ENCODE measurements at places on chromosomes 13 and 19.

- no peak for DNase-seq
These were observed 220.2 kb upstream of the NBEA start for GRCh38 chr13:34721631-34722595.

DNA sequence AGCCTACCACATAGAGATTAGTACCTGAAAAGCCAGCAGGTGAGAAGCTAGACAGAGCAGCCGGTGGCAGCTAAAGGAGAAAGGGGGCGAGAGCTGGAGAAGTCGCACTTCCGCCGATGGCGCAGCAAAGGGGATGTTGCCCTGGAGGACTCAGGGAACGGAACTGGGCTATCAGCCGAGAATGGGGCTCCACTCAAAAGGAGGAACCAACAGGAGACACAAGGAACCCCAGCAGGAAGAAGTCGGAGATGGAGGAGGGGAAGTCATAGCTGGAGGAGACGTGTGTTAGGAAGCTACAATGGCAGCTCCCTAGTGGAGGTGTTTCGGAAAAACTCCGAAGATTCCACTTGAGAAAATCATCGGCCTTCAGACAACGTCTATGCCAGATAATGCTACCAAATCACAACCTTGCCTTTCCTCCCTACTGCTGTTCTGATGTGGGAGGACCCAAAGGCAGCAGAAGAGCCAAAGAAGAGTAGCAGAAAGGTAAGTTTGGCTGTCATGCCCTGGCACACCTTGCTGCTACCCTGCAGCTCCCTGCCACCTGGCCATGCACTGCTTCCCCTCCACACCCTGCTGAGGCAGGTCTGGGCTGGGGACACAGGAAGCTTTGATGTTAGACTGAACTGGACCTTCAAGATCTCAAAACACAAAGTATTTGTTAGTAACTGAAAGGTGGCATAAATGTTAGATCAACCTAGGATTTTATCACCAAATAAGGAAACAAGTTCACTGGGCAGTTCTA, 127.9 kb downstream of the DLEU7 start:
- peak; percentile 78 for DNase-seq

DNA sequence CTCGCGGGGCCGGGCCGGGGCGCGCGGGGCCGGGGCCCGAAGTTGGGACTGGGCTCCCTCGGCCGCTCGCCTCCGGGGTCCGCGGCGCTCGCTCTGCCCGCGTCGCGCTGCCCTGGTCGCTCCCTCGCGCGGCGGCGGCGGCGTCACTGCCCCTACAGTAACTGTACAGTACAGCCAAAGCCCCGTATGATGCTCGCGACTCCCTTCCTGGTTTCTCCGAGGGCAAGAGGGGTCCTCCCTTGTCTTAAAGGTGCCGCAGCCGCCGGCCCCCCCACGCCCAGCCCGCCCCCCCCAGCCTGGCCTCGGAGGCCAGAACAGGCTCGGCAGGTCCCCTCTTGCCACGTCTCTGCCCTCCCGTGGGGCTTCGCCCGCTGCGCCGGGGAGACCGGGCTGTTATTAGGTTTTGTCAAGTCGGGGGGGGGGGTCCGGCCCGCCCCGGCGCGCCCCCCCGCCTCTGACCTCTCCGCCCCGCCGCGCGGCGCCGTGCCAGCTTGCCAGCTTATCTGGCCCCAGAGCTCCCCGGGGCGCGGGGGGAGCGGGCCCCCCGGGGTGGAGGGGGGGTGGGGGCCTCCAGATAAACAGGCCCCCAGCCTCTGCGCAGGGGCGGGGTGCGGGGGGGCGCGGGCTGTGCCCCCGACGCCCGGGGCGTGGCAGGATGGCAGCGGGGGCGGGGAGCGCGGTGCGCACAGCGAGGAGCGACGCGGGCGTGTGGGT, at the start of gene ZBTB7A:
Gene ZBTB7A (minus strand): TSS at position 218 of the 714 bp plus-strand sequence. CDS start 11,667 bp downstream, outside the sequence.
- DNase-seq = peak; percentile 20

- DNase-seq = no peak
These were observed 4.9 kb downstream of the ARHGEF7 start for GRCh38 chr13:111119966-111120365.

DNA sequence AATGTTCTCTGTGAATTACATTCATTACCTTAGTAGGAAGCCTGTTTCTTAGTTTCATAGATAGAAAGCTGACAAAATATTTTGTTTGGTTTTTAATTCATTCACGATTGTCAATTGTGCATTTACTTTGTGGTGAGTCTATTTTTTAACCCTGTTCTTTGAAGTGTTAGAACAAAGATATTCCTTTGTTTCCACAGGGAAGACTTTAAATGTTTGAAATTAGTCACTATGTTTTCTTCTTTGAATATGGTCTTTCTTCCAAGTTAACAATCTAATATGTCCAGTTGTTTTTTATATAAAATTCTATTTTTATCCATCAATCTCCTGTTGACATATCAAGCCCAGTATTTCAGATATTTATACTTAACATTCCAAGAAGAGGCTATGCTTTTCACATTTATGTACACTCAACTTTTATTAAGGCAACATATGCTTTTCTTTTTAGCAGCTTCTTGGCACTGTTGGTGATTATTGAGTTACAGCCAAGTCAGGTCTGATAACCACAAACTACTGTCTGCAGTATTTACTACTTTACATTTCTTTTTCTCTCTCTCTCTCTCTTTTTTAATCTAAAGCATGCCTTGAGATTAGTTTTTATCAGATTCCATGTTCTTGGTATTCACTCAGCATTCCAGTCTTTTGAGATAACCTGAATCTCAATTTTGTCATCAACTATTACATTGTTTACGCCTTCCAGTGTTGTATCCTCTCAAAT, 812.8 kb upstream of the SLC10A2 start:
- DNase-seq = no peak

GRCh38 chr13:52712385-52712784, 27.2 kb downstream of the CNMD start:
- DNase-seq = no peak

DNA sequence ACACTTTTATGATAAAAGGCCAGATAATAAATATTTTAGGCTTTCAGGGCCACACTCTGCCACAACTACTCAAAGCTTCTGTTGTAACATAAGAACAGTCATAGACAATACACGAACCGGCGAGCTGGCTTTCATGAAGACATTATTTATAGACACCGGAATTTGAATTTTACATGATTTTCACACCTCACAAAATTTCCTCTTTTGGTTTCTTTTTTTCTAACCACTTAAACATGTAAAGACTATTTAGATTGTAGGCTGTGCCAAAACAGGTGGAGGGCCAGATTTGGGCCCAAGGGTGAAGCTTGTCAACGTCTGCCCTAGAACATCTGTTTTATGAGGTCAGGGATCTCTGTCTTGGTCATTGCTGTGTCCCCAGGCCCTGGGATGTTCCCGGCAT, 29.7 kb upstream of the FXYD3 start:
- DNase-seq = no peak

GRCh38 chr13:44197791-44198770, 175.5 kb upstream of the SERP2 start:
- no peak for DNase-seq

GRCh38 chr13:97231118-97231828, 9.1 kb downstream of the MBNL2 start:
- no peak for DNase-seq

DNA sequence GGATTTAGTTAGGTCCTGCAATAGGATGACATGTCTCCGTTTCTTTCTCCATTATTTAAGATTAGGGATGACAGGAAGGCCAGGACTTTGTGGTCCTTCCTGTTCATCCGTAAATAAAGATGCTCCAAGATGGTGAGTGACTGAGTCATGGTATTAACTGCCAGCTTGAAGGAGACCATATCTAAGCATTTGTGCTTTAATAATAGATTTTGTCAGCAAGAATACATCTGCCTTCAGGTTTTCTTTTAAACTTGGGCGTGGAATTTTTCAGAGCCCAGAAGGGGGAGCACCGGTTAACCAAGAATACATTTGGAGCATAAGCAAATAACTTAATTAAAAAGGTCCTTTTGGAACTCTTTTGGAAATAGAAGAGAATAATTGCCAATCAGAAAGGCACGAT, 68.2 kb downstream of the ARHGAP35 start:
- no peak for DNase-seq

DNA sequence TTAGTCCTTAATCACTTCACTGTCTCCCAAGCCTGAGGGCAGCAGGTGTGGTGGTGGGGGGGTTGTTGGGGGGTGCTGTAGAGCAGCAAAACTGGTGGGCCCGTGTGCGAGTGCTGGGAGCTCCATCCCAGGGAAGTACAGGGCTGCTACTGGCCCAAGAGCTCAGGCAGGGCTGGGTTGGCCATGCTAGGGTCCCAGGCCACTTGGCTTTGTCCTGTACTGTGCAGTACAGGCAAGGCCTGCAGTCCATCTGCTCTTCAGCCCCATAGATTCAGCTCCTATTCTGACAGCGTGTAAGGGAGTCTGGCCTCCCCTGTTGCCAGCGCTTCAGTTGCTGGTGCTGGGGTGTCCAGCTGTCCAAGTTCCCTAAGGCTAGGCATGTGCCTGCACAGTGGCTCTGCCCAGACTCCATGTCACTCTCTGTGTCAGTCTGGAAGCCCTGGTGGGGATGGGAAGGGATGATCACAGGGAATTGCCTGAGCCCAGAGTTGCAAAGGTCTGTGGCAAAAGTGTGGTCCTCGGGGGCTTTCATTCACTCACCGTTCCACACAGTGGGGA, 1261.7 kb downstream of the EFNB2 start:
- DNase-seq = no peak

DNA sequence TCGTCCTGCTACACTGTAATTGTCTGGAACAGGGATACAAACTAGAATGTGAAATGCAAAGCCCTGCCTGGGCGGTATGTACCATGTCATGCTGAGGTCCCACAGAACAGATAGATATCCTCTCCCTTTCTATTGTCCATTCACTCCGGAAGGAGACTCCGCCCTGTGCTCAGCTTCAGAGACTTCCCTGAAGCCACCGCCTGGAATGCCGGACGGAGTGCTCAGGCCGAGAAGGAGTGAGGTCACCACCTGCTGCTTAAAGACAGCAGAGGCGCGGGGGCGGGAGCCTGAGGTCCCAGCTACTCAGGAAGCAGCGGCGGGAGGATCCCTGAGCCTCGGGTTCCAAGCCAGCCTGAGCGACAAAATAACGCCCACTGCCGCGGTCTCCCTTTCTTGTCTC, 890 bp upstream of the ZNF611 start:
- no peak for DNase-seq

GRCh38 chr13:99935772-99936171, 35.8 kb downstream of the ZIC5 start:
- DNase-seq = no peak

GRCh38 chr19:28963486-28964250, 249.3 kb downstream of the UQCRFS1 start:
- DNase-seq = no peak

- DNase-seq = no peak
These were observed 23.2 kb downstream of the PDX1 start for GRCh38 chr13:27942972-27943371.

GRCh38 chr19:52200044-52200443, 10.2 kb downstream of the PPP2R1A start:
- DNase-seq = no peak

GRCh38 chr19:13154911-13155471, 4.8 kb downstream of the IER2 start:
- no peak for DNase-seq
